ENCODE measurements at places on chromosomes 6 and 20.

DNA sequence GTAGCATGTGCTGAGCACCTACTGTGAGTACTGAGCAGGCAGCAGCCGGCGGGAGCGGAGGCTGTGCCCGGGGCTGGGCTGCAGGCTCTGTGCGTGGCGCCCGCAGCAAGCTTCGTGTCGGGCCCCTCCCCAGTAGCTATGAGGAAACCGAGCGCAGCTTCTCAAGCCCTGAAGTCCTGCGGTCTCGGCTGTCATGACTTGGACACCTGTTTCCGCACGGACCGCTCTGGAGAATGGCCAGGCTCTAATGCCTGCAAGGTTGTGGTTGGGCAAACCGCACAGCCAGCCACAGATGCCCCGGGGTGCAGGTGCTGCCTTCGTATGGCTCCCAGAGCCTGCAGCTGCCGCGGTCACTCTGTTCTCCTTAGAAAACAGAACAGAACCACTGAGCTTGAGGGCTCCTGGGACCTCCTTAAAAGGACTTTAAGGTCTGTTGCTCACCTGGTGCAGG, 33.7 kb downstream of the PYGB start:
- peak; percentile 67 for DNase-seq

GRCh38 chr20:57680934-57681914, 28.6 kb downstream of the PMEPA1 start:
- DNase-seq, result no peak

- no peak for DNase-seq
Measured at GRCh38 chr6:77264970-77265369, 198.3 kb downstream of the HTR1B start.

GRCh38 chr20:54611708-54612412, 136.5 kb downstream of the DOK5 start:
- DNase-seq, result no peak

GRCh38 chr6:16392010-16392409, 153.6 kb downstream of the GMPR start:
- DNase-seq, result peak; percentile 82

- DNase-seq, result no peak
Measured at GRCh38 chr6:131769385-131770141, 38.3 kb upstream of the ENPP1 start.

- no peak for DNase-seq
Measured at GRCh38 chr20:42678895-42679294, 510.8 kb downstream of the PTPRT start.

DNA sequence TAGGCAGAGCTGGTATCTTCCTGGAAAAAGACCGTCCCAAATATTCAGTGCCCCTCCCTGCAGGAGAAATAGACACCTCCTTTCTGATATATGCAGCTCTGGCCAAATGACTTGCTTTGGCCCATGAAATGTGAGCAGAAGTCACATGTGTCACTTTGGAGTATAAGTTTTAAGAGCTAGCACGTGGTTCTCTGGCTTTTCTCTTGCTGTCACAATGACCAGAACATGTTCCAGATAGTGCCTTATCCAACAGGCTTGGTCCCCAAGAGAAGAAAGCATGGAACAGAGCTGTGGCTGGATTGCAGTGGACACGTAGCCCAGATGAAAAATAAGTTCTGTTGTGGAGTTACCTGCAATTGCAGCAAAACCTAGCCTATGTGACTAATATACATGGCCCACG, 40.4 kb downstream of the UNC5CL start:
- no peak for DNase-seq

DNA sequence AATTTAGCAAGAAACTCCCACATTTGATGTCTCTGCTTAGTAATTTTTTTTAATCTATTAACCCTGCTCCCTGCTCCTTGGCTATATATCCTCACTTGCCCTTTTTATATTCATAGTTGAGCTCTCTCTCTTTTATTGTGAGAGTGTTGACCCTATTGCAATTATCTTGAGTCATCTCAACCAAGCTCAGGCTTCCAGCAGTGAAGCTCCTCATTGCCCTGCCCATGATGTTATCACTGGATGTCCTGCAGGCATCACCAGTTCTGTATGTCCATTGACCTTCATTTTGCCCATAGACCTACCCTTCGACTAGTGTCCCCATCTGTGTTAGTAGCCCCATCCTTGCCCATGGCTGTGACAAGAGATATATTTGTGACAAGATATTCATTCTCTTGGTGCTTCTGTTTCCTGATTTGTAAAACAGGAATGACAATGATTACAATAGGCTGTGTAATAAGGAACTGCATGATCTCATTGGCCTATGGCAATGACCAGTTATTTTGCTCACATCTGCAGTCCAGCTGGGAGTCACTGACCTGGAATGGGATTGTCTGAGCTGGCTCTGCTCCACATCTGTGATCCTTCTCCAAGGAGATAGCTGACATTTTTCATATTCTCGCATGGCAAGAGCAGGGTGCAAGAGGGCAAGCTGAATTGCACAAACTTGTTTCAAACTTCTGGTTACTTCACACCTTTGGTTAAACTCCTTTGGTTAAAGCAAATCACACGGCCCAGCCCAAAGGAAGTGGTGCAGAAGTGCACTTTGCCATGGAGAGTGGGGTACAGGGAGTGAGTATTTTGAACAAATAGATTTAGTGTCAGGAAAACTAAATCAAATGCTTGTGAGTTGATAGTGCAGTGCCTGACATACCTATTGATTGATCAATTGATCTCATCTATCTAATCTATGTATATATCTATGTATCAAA, 47.7 kb upstream of the CST5 start:
- DNase-seq, result no peak

DNA sequence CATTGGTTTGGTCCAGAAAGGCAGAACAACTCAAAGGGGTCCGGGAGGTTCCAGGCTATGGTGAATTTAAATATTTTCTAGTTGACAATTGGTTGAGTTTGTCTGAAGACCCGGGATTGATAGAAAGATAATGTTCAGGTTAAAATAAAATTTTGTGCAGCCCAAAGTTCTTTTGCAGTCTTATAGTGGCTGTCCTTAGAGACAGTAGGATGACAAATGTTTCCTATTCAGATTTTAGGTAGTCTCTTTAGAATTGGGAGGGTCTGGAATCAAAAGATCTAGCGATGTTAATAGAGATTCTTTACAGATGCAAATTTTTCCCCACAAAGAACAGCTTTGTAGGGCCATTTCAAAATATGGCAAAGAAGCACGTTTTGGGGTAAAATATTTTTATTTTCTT, 109.1 kb downstream of the TULP4 start:
- no peak for DNase-seq

GRCh38 chr6:118528129-118528528, 20.0 kb upstream of the PLN start:
- DNase-seq, result no peak

DNA sequence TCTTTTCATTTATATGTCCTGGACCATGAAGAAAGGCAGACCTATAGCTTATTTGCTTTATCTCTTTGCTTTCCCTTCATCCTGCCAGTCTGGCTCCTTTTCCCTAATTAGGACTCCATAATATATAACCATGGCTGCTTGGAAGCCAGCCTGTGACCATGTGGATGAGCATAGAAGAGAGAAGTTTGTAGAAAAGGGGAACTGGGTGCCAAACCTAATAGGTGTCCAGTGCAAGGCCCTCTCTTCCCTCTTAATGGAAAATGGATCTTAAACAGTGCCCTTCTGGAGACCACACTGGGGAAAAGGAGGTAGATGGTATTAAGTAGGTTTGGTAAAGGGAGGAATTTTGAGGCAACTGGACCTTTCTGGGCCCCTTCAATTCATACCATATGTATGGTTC, 16.7 kb upstream of the OSTM1 start:
- no peak for DNase-seq

DNA sequence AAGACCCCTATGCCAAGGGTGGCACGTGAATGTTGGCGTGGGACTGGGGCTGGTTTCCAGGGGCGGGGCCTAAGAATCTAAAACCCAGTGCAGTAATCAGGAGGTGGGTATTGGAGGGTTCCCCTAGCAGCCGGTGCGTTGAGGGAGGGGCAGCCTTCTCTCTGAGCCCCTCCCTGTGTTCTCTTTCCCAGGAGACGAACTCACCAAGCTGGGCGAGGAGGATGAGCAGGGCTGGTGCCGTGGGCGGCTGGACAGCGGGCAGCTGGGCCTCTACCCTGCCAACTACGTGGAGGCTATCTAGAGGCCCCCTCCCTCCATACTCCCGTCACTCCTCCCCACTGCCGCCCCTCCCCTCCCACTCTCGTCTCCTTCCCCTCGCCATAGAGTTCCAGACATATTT, 23.9 kb downstream of the SPDEF start:
- no peak for DNase-seq

DNA sequence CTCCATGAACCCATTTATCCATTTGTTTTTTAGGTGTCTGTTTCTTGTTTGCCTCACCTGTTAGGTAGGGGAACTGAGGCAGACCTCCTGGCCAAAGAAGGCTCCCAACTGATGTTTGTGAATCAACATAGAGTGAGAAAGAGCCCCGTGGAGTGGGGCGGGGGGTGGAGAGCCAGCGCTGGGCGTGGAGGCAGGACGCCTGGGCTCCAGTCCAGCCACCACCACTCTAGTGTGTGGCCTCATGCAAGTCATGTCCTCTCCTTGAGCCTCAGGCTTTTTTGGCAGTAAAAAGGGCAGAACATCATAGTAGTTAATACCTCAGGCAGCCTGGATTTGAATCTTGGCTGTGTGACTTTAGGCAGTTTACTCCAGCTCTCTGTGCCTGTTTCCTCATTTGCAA, 42.2 kb upstream of the SCRT2 start:
- DNase-seq, result no peak

DNA sequence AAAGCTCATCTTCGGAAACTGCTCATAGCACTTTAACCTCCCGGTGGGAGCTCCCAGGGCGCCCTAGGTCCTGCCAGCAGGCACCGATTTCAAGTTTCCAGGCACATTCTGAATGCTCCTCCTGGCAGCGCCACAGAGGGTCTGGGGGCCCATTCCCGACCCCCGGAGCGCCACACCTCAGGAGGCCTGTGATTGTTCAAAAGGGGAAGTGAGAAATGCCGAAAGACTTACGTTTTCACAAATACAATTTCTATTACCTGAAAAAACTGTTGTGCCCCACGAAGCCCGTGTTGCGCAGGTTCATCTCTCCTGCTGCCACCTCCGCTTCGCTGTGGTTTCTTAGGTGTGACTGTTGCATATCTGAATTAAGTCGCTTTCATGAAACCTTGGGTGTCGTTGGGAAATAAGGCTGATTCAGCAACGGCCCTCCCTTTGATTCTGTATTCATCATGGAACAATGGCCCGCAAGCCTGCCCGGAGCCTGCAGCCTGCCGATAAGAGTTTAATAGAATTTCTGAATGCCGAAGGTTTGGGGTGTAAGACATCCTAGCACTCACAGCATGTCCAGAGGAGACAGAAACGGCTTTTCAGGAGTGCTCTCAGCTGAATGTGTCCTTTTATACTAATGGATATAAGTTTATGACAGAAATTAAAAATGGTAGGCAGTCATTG, 1.9 kb upstream of the MYT1 start:
- DNase-seq, result no peak

DNA sequence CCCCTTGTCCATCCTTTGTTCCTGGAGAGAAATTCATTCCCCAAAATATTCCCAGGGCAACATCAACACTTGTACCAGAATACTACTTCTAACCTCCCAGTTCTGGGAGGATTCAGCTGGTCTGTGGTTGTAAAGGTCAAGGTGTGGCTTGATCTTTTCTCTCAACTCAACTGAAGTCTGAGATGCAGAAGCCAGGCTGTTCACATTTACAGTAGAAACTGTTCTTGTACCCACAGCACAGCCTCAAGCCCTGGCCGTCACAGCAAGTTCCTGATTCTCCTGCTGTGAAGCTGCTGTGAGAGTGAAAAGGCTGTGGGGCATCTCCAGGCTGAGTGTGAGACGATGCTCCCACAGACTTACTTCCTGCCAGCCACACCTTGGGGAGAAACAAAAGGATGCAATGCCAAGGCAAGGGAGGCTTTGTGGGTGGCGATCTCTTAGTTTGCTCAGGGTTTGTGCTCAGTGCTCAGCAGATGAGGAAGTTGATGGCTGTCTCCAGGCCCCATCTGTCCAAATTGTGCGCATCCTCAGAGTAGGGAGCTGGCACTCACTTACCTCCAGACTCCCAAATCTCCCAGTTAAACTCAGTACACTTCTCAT, 143.9 kb upstream of the FOXA2 start:
- no peak for DNase-seq

DNA sequence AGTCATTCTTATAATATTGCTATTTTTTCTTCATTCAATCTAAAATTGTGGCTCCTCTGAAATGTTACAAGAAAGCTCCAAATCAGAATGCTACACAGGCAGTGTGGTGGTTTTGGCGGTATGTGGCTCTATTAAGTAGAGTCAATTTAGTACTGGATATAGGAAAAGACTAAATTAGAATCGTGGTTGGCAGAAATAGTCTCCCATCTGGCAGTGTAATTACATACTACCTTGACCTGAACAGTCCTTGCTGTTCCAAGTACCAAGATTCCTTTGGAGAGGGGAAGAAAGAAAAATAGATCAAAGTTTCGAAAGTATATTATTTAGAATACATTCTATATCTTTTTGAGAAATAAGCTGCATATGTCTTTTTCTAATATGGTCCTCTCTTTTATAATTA, 78.2 kb downstream of the C6orf118 start:
- DNase-seq, result peak; percentile 98

DNA sequence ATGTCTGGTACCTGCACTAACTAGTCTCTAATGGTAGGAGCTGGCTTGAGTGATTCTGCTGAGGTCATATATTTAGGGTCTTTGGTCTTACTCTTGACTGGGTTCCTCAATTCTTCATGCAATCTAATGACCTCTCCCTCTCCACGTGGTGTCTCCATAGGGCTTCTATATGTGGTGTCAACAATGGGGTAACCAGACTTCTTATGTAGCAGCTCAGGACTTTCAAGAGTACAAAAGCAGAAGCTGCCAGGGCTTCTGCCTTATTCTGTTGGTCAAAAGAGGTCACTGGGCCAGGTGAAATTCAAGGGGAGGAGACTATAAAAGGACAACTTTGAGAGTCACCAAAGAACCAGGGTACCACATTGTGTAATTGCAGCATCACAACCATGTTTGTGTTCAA, 54.3 kb downstream of the NUS1 start:
- DNase-seq, result no peak

DNA sequence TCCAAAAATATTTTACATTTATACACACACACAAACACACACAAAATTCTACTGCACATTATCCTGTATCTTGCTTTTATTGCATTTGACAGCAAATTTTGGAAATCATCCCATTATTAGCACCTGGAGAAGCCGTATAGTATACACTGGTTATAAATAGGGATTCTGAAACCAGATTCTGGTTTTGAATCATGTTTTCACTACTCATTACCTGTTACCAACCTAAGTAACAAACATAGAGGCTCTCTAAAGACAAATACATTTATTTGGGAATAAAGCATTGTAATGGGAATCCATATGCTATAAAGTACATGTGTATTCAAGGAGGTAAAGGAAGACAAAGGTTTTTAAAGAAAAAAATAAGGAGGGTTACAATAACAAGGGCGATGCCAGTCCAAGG, 106.8 kb downstream of the OR2B2 start:
- DNase-seq, result no peak

- no peak for DNase-seq
Measured at GRCh38 chr20:37327748-37328147, 18.2 kb upstream of the SRC start.

Data from G401 (cell line).